Right cardiac atrium (tissue), 5 donors: ENCODE measurements at places on chromosomes 5 and 9. TPM values are rescaled to one million over a fixed set of nuclear protein-coding genes. Genes with fewer than 3 reads are reported as not detected.

GRCh38 chr5:7220156-7220555 is 175.8 kb upstream of the ADCY2 start:
- no peak for DNase-seq

DNA sequence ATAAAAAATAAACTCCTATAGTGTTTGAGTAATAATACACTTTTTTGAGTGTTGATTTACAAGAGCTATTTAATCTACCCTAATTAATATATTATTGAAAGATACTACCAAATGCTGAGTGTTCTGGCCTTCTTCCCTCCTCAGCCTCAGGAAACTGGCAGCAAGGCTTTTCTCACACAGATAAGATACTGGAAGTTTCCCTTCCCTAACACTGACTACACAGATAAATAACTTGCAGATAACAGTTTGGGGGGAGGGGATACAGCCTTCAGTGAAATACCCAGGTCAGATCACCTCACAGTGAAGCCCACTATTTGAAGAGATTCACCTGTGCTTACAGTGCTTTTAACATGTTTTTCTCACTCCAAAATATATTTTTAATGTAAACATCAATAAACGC is 1.6 kb upstream of the NIPSNAP3A start:
- no peak for DNase-seq

GRCh38 chr5:35830587-35830986 is 26.1 kb upstream of the IL7R start:
- no peak for DNase-seq

- DNase-seq = no peak
These were observed 87.6 kb upstream of the PLCXD3 start for GRCh38 chr5:41598011-41598410.

- peak; percentile 45 for DNase-seq
These were observed 2.1 kb downstream of the RPL7A start for GRCh38 chr9:133349965-133350616.

DNA sequence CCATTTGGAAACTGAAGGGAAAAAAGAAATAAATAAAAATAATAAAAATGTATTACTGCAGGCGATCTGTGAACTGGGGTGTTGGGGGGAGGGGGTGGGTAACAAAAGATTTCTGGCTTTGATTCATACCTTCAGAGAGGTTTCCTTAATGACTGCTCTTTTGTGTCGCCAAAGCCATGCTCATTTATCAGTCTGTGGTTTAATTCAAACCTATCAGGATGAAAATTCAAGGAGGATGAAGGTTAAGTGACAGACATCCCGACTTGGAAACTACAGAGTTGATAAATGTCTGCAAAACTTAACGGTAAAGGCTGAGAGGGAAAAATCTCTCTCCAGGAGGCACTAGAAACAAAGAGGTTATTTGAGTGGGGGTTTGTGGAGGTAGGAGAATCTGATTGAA is 278.2 kb downstream of the PSAT1 start:
- no peak for DNase-seq

DNA sequence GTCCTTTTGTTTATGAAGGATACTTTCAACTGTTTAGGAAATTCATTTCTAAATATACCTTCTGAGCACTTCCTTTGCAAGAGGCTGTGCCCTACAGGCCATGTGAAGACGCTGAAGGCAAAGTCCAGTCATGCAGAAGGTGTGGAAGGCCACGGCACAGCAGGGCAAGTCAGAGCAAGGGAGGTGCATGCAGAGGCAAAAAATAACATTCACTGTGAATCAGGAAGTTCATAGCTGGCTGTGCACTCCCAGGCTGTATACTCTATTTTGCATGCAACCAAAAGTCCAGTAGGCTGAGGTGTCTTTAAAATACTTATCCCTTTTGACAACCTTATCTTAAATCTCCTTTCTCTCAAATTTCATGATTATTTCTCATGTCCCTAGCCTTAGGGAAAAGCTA is 50.3 kb downstream of the GNAQ start:
- peak; percentile 53 for DNase-seq

DNA sequence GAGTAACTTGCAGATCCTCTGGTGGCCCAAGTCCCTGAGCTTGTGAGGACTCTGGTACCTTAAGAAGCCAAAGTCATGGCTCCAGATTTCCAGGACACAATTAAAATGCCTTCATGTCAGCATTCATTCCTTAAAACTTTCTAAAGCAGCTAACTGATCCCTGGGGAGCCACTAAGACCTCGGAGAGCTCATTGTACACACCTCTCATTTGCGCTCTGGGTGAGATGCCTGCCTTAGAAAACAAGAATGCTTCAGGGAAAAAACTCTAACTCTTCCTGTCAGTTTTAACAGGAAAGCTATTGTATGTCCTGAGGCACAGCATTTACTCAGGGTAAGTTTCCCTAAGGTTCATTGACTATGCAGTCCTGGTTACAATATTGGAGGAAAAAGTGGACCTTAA is 285.0 kb downstream of the EFNA5 start:
- no peak for DNase-seq

DNA sequence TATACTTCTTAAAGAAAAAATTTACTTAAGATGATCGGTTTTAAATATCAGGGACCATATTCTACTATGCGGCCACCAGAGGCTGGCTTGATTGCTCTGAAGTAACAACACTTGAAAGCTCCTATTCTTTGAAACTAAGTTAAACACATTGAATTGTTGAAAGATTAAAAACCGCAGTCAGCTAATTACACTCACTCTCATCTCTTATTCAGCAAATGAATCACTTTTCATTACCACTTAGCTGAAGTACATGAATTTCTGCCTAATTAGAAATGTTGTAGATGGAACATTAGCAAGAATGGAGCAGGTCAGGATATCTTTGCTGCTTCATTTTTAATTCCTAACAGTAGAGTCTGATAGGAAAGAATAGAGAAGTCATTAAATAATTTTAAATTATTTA is 42.3 kb downstream of the LSM11 start:
- no peak for DNase-seq

The CATSPER3 gene
- total RNA-seq = 0.59 TPM

The LRRC70 gene
- total RNA-seq = 1.8 TPM

The PTGS1 gene
- 29.2 TPM for total RNA-seq

The GPR150 gene
- total RNA-seq = not detected

The IL3 gene
- not detected for total RNA-seq

The ANKRD20A1 gene
- total RNA-seq = 11.7 TPM
